ENCODE measurements at places on chromosomes 1 and 21. TPM values are rescaled to one million over a fixed set of nuclear protein-coding genes. Genes with fewer than 3 reads are reported as not detected.
A peak's percentile ranks its signal among the peaks of the same experiment; 100 is the strongest.

Gene FCRL6
- total RNA-seq: not detected

Gene G0S2
- total RNA-seq: not detected

Gene MTARC2
- not detected for total RNA-seq

Gene C1orf94
- total RNA-seq: not detected

Gene SMCP
- total RNA-seq: not detected

Gene PERM1
- total RNA-seq: 0.17 TPM

Gene PAX7
- not detected for total RNA-seq

Gene RHEX
- not detected for total RNA-seq

Gene VHLL
- total RNA-seq: not detected

Gene SHISAL2A
- not detected for total RNA-seq

Gene STXBP3
- 37.2 TPM for total RNA-seq

Gene ESRRG
- not detected for total RNA-seq

Gene FAM151A
- 1.3 TPM for total RNA-seq

- DNase-seq: no peak
Observed at GRCh38 chr1:235375919-235376605, 8.8 kb downstream of the TBCE start.

GRCh38 chr1:105243411-105243810 lies 1493.7 kb downstream of the AMY1C start:
- no peak for DNase-seq

- no peak for DNase-seq
Observed at GRCh38 chr1:162422662-162423375, 10.9 kb upstream of the SH2D1B start.

- DNase-seq: no peak
Observed at GRCh38 chr1:188154761-188155160, 1326.0 kb downstream of the PLA2G4A start.

GRCh38 chr1:1232796-1233566 lies 944 bp downstream of the B3GALT6 start:
- DNase-seq: no peak

DNA sequence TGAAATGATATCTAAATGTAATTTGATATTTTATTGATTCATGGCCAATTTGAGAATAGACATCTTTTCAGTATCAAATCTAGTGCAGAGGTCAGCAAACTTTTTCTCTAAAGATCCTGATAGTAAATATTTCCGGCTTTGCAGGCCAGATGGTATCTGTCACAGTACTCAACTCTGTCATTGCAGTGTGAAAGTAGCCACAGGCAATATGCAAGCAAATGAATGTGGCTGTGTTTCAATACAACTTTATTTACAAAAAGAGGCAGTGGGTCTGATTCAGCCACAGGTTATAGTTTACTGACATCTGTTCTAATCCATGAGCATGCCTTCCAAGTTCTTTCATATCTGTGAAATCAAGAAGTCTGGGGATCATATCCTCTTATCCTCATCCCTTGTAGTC lies 221.2 kb downstream of the PRDM2 start:
- DNase-seq: no peak

DNA sequence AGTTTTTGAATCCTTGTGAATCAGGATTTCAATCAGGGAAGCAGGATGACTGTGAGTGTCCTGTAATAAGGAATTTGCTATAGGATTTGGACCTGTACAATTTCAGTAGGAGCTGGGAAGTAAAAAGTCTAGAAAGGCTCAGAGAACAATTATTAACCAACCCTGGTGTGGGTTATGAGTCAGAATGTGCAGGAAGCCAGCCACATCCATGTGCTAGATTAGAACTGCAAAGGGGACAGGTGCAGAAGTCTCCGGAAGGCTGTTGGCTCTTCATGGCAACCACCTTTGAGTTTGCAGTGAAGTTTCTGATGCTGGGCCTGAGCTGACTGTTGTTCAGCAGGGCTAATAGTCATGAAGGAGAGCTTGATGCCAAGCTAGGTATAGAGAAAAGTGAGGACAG lies 70.7 kb downstream of the SPATA46 start:
- no peak for DNase-seq

GRCh38 chr1:150021191-150021694 lies 10.7 kb upstream of the OTUD7B start:
- DNase-seq: no peak

- DNase-seq: no peak
Observed at GRCh38 chr1:15431571-15431948, 6.7 kb upstream of the CTRC start.

DNA sequence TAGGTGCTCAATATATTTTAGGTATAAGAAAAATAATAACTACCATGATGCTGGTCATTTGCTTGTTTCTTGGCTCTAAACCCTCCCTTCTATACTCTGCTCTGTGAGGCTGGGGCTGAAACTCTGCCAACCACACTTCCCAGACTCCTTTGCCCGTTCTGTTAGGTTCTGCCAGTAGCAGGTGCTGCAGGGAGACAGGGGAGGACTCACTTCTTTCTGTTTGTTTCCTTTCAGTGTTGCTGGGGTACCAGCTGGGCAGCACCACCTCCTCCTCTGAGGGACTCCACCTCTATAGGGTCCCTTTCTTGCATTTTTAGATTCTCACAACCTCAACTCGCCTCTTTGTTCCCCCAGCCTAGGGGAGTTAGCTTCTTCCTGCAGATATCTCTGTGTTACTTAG lies 17.0 kb upstream of the SH2D2A start:
- no peak for DNase-seq

DNA sequence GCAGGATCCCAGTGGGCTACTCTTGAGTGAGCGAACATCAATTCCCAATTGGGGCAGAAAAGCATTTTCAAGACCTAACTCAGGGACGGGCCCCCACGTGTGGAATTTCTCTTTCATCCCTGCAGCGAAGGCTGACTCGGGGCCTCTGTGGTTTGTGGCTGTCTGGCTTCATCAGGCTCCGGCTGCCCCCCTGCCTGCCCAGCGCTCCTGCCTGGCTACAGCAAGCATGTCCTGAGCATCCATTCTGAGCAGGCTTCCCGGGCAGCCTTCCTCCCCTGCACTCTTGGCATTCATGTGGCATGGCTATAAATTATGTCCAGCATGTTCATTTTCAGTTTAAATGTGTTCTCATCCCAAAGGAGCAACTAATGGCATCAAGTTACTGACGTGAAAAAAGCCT lies 588.1 kb downstream of the KIF26B start:
- DNase-seq: peak; percentile 18

DNA sequence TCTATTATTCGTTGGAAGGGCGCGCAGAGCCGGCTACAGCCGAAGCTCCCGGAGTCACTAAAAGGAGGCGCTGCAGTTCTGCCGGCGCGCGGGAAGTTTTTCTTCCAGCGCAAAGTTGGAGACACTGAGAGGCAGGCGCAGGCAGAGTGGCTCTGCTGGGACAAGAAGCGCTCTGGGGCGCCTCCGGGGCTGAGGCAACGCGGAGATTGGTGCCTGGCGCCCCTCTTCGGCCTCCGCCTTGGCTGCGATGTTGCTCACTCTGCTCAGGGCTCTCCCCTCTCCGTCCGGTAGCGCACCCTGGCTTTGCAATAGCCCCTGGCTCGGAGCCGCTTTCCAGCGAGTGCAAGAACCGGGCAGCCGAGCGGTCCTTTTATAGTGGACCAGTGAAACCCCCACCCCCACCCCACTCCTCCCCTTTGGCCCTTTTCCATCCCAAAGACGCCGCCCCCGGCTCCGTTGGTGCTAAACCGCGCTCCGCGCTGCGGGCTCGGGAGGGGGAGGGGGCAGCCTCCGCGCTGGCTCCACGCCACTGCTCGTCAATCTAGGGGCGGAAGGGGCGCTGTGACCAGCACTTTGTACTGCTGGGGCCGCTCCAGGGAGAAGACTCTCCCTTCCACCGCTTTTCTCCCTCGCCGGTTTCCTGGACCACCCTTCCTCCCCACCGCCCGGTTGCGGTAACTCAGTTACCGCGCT lies at the start of gene ADAMTS1:
TSS of gene ADAMTS1 (minus strand) at position 344 of the 693 bp plus-strand sequence. CDS start 455 bp downstream, outside the sequence.
- peak; percentile 74 for DNase-seq

- DNase-seq: no peak
Observed at GRCh38 chr1:16434501-16434900, 2.7 kb downstream of the SPATA21 start.

DNA sequence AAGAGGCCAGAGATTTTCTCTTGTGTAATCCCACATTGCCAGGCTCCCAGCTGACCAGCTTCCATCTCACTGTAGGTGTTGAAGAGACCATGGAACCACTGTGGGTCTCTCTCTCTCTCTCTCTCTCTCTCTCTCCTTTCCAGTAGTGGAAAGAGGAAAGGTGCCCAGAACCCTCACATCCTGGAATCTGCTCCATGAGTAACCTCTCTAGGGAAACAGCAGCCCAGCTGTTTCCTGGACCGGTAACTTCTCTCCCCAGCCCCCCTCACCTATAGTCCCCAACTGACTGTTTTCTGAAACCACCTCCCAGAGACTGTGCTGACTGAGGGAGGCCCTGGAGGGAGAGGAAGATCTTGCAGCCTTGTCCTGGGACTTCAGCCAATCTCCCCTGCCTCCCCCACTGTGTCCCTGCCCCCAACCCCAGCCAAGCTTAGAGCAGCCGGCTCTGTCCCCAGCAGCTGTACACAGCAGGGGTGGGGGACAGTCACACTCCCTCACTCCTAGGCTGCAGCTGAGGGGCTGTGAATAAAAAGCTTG lies 20.6 kb upstream of the SLC45A3 start:
- no peak for DNase-seq

DNA sequence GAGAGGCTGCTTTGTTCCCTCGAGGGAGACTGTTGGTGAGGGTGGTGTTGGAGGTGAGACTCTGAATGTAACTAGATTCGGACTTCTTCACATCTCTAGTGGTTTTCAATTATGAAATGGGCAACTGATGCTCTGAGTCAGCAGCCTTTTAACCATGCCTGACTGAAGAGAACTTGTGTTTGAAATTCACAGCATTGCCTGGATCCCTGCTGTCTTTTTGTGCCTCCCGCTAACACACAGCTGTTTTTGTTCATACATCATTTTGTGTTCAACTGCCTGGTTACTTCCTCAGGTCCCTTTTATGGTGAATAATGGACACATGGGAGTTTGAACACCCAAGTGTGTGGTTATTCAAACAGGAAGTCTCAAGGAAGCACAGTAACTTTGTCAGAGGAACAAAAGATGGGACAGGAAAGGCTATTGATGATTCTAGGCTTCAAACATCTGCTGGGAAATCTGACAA lies 16.8 kb downstream of the LAMC1 start:
- peak; percentile 42 for DNase-seq

- DNase-seq: peak; percentile 6
Observed at GRCh38 chr1:45230537-45230936, 24.1 kb upstream of the ZSWIM5 start.

GRCh38 chr1:50591598-50591997 lies 168.4 kb upstream of the DMRTA2 start:
- DNase-seq: no peak

GRCh38 chr21:34191876-34192275 lies 118.5 kb downstream of the MRPS6 start:
- DNase-seq: no peak

- no peak for DNase-seq
Observed at GRCh38 chr1:117341123-117341522, 26.1 kb upstream of the MAN1A2 start.

DNA sequence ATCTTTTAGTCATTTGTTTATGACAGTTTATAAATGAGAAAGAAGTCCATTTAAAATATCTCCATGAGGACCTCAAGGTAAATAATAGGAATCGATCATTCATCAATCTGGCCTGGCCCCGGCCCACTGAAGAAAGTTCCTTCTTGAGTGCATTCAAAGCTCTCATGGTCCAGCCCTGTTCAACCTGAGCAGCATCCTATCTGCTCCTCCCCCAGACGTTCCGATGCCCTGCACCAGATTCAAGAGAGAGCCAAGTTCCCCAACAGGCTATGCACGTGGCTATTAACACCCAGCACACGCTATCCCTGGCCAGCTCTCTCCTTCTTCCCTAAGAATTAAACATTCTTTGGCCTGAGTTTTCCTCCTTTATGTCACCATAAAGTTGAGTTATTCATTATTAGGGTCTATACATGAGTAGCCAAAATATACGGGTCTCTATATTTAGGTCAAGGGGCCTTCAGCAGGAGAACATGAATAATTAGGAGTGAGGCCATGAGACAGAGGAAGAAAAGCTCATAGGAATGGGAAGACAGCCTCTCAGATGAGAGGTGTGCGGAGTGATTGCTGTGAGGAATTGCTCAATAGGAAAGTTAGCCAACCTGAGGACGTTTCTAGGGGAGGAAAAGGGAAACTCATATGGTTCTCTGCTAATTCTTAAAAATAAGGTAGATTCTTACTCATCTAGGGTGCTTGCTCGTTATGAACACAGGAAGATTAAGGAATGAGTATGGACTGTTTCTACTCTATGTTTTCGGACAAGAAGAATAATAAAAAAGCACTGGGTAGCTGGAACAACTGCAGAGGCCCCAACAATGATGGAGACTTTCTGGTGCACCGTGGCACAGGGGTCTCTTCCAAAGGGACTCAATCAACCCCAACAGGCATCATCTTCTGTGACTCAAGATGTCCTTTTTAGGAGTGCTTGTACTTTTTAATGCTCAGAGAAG lies 23.6 kb downstream of the RUNX1 start:
- DNase-seq: no peak

- DNase-seq: no peak
Observed at GRCh38 chr1:202237052-202237451, 43.5 kb downstream of the LGR6 start.

Data from G401 (cell line).